Amniotic stem cell (primary cell): ENCODE measurements at places on chromosomes 4 and X.
A peak's percentile ranks its signal among the peaks of the same experiment; 100 is the strongest.

- no peak for DNase-seq
Measured at GRCh38 chrX:115068896-115069295, 51.5 kb upstream of the IL13RA2 start.

DNA sequence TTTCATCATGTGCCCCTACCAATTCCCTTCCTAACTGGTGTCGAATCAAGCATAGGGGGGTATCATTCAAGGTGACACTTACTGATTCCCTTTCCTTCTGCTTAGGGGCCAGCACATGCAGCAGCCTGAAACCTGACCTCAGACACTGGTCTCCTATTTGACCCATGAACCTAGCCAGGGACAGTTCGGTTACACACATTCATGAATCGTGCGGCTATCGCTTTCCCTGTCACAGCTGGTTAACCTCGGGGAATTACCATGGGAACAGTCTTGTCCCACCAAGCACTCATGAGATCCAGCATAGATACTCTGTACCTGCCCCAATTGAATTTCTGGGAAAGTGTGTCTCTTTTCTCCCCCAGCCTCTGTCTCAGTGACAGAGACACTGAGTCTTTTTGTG, 140.4 kb downstream of the ZNF674 start:
- DNase-seq, result no peak

DNA sequence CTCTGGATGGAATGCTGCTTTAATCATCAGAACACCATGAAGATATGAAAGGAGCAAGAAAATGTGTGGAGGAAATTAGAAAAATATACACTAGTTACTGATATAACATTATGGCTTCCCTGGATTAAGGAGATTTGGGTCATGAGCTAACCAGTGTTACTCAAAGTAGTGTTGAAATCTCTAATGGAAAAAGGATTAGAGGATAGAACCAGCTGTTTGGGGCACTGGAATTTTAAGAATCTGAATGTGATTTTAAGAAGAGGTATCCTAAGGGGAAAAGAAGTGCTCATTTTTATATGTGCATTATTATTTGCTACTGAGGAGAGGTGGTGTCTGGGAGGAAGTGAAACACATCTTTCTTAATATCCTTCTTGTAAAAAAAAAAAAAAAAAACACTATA, 164.1 kb upstream of the PPARGC1A start:
- no peak for DNase-seq

DNA sequence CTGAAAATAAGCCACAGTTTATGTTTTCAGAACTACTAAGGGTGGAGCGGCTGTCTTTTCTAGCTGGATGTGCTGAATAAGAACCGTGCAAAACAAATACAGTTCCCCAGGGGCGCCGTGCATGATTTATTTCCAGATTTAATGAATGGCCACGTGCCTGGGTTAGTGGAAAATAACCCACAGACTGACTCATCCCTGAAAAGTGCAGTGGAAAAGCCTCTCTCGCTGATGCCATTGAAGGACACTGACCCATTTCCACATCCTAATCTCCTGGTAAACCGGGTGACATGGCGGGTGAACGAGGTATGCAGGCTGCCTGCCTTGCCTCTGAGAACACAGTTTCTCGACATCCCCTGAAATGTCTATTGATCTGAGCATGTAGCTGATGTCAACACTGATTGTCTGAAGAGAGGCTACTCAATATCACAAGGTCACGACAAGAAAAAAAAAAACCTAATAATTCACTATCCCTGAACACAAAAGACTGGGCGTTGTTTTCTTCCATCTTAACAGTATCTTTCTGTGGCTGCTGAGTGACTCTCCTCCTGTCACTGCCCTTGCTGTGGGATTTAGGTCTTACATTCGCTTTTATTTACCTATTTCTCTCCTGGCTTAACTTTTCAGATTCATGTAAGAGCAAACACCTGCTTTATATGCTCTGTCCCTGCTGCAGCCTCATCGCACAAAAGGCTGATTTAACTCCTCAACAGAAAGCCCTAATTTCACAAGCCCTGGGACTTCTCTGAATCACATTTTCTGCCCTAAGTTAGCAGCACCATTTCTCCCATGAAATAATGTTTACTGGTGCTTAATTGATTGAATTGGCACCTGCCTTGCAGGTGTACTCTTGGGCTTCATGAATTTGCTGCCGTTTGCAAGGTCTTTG, 76.9 kb upstream of the SCOC start:
- peak; percentile 75 for DNase-seq

DNA sequence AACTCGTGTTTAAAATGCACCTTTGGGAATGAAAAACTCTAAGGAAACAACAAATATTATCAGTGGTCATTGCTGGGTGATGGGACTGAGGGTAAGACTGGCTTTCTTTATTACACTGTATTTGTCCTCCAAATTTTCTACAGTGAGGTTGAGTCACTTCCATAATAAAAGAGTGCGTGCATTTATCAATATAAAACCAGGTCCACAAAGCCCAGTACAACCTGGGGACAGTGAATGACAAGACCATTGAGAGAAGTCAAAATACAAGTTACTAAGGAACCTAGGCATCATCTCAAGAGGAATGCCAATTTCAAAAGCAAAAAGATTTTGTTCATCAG, 76.4 kb downstream of the MAGED4 start:
- no peak for DNase-seq

DNA sequence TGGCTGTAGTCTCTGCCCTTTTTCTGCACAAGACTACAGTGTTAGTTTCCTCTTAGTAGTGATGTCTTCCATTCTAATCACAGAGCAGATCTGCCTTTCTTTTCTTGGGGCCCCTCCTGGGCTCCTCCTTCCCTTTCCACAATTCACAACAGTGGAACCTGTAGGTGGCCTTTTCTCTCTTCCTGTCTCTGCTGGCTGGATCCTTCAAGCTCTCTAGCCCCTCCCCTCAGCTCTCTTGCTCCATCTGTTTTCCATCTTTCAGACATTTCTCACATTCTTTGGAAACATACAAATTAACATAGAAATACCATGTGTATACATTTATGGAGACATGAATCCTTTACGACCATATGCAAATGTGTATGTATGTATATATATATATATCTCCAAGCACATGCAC, 304 bp upstream of the SPIN2A start:
- no peak for DNase-seq

DNA sequence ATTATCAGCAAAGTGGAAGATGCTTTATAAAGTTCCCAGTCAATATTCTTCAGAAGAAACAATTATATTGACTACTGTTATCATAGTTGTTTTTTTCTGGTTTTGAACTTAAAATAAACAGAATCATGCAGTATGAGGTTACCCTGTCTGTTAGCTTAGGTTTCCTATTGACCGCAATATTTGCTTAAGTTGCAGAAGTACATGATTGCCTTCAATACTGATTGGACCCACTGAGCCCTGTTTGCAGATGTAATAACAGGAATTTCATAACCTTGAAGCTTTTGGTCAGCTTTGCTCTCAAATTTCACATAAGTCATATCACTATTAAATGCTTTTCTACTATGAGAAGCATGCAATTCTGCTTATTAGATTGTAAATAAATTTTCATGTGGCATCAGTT, 229.1 kb upstream of the FSTL5 start:
- no peak for DNase-seq

- DNase-seq, result no peak
Measured at GRCh38 chr4:139682741-139683151, 17.1 kb downstream of the MGST2 start.

- no peak for DNase-seq
Measured at GRCh38 chr4:86926435-86927086, 8.2 kb upstream of the AFF1 start.
